NCI-H2081 treated with DMSO at 0.1 percent for 48 hours (cell line): ENCODE measurements at places on chromosomes 11 and 22.

DNA sequence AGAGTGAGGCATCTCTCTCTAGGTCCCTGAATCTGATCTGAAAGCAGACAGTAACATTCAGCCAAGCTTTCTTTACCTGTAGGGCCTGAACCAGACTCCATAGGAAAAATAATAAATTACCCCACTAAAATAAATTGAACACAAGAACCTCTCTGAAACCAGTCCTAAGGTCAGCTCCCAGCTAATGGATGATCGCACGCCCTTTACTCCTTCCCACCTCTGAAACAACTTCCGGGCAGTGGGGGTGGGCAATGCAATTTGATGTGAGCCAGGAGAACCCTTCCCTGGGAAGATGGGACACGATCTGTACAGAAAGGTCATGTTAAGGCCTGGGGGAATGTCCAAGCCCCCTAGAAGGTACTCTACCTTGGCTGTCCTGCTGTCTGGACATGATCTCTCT is 71.2 kb downstream of the MICAL3 start:
- no peak for DNase-seq

DNA sequence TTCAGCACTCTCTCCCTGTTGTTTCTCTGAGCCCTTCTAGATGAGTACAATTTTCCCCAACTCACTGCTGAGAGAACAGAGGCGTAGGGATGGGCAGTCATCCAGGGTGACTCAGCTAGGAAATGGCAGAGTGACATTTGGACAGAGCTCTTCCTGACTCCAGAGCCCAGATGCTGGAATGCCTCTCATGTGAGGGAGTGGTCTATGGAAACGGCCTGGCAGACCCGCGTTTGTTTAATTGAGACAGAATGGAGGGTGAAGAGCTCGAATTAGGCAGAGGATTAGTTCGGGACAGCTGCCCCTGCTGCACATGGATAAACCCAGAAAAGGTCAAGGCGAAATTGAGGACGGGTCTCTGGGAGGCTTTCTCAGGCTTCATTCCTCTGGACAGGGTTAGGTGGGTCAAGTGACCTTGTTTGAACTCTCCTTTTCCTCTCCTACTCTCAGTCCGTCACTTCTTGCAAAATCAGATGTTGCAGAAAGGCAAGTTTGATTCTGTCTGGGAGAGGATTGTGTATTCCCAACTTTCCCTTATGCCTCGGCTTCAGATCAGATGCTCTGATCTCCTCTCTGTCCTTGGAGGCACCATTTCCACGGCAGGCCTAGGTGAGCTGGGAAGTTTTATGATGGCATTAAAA is 7.6 kb upstream of the LMO2 start:
- DNase-seq = no peak

DNA sequence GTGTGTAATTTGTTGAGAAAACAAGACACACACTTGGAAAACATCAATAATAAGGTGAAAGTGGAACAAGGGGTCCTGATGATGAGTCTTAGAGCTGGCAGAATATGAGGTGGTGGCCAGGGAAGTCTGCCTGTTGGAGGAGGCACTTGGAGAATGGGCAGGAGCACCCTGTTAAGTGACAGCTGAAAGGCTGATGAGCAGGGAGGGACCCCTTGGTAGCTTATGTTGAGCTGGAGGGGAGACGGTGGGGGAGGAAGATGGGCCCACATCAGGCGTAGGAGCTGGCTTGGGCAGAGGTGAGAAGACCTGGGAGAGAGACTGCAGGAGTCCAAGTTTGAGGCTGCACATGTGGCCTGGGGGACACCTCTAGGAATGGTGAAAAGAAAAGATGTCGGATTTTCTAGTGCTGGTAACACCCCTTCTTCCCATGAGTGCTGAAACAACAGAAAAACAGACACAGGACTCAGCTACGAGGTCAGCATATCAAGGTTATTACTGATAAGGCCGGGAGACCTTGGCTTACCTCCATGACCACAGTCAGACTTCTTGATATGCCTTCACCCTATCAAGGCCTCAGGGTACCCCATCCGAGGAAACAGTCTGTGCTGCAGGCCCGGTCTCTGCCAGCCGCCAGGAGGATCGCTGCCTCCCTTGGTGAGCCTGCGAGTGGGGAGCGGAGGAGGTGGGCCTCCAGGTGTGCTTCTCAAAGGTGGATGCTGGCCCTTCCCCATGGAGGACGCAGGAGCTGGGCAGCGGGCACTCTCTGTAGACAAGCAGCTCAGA is 14.3 kb upstream of the C11orf96 start:
- no peak for DNase-seq

- DNase-seq = no peak
These were observed 23.6 kb downstream of the NNMT start for GRCh38 chr11:114319716-114320328.

DNA sequence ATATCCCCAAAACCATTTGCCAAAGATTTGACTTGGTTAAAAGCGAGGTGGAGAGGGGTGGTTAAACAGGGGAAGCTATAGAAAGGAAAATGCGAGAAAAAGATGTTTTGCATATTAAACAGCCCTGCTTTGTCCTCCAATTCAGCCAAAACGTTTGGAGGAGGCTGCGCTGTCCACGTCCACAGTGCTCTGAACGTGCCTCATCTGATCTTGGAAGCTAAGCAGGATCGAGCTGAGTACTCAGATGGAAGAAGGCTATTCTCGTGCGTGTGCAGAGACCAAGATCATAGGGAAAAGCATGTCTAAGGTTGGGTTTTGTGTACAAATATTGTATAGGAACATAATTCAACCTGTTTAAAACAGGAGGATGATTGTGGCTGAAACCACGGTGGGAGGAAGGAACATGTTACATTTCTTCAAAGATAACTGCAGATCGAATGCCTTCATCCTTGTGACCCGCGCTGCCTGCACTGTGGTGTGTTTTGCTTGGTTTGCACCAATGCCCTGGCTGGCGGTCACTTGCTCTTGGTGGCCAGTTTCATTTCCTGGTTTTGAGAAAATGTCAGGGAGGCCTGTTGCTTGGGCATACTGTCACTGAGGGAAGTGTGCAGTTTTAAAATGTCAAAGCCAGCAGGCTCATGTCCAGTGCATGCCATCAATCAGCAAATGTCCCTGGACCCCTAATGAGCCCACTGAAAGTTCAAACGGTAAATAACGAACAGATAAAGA is 40.4 kb downstream of the FLI1 start:
- DNase-seq = no peak

DNA sequence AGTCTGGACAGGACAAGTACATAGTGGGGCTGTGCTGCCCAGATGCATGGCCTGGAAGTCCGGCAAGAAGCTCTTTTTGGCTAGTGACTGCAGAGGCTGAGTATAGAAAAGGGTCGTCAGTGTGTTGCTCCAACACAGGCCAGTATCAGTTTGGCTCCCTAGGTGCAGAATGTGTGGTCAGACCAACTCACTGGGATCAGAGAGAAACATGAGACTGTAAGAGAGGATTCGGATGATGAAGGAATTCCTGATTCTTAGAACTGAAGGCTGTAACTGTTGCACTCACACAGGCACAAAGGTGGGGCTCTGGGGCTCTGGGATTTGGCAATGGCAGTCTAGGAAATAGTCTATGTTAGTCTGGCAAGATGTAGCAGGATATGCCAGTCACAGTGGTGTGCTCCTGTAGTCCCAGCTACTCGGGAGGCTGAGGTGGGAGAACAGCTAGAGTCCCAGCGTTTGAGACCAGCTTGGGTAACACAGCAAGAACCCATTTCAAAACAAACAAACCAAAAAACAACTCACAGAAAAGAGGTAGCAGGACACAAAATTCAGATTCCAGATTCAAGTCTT is 11.1 kb upstream of the UPB1 start:
- no peak for DNase-seq

DNA sequence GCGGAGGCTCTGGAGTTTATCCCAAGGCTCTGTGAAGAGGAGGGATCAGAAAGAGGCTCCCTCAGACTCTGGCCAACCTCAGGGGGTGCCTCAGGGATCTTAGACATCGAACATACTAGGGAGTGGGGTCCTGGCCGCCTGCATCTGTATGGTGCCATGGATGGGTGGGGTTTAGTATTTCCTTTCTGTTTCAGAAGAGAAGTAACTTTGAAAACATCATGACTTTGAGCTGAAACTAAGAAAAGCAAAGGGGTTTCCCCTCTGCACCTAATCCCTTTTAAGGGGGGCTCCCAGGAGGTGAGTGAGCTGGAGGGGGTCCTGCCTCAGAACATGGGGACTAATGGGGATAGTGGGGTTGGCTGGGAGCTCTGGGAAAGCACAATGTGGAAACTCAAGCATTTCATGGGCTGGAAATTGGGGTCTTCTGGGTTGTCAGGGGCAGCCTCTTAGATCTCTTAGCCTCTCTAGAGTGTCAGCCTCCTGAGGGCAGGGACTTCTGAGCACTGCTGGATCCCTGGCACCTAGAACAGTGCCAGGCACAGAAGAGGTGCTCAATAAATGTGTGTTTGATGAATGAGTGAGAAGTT is 11.8 kb upstream of the SSTR3 start:
- DNase-seq = no peak
